ENCODE measurements at places on chromosomes 16 and 17.

DNA sequence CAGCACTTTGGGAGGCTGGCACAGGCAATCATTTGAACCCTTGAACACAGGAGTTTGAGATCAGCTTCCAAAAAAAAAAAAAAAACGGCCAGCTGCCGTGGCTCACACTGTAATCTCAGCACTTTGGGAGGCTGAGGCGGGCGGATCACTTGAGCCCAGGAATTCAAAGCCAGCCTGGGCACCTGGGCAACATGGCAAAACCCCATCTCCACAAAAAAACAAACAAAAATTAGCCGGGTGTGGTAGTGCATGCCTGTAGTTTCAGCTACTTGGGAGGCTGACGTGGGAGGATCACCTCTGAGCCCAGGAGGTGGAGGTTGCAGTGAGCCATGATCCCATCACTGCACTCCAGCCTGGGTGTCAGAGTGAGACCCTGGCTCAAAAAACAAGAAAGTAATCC, 39.0 kb downstream of the GRB2 start:
- DNase-seq: no peak

DNA sequence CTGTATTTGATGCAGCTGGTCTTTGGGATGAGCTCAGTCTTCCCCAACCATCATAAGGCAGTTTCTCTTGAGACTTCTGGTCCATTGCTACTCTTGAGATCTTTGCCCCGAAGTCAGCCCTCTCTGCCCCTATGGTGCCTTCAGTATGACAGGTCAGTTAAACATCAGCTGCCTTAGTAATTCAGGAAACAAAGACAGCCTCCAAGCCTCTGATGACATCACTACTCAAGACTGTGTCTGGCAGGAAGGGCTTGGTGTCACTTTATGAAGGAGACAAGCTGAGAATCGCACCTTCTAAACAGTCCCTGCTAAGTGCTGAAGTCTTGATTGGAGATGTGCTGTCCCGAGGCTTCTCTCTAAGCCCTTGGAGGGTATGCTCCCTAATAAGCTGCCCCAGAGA, 104.9 kb upstream of the TBX2 start:
- no peak for DNase-seq

DNA sequence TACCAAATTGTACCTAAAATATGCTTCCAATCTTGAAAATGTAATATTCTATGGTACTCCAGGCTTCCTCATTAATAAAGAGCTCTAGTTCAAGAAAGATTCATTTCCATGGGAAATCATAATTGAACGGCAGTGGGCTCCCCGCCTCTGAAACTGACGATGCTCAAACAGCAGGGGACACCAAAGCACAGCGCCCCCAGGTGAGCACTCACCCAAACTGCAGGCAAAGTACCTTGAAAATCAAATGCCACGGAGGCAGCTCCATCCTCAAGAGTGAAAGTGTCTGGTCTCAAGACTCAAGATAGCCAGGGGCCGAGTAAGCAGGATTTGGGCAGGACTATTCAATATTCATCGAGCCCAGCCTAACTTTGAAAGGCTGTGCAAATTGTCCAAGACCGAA, 217.4 kb upstream of the TNRC6C start:
- peak; percentile 45 for DNase-seq

DNA sequence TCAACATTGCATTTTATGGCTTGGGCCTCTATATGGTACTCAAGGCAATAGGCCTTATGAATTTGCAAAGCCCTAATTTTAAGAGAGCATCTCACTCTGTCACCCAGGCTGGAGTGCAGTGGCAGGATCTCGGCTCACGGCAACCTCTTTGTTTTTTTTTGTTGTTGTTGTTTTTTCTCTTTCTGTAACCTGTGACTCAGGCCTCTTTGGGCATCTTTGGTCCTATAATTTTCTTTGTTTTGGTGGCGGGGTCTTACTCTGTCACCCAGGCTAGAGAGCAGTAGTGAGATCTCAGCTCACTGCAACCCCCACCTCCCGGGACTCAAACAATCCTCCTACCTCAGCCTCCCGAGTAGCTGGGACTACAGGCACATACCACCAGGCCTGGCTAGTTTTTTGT, 21.8 kb upstream of the HERPUD1 start:
- no peak for DNase-seq

DNA sequence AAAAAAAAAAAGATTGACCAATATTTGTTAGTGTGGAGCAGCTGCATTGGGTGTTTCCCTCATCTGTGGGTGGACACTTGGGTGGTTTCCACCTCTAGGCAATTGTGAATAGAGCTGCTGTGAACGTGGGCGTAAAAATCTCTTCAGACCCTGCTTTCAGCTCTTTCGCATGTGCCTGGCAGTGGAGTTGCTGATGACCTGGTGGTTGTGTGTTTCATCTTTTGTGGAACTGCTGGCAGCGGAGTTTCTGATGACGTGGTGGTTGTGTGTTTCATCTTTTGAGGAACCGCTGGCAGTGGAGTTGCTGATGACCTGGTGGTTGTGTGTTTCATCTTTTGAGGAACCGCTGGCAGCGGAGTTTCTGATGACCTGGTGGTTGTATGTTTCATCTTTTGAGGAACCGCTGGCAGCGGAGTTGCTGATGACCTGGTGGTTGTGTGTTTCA, 21.4 kb downstream of the ZC3H18 start:
- DNase-seq: no peak

- peak; percentile 56 for DNase-seq
Measured at GRCh38 chr17:45410144-45411091, 22.3 kb downstream of the ARHGAP27 start.

GRCh38 chr16:89613231-89613953, at the start of gene DPEP1:
DPEP1 (plus strand) TSS chr16:89613642; CDS start chr16:89630411, 16,769 bp downstream.
- DNase-seq: no peak

DNA sequence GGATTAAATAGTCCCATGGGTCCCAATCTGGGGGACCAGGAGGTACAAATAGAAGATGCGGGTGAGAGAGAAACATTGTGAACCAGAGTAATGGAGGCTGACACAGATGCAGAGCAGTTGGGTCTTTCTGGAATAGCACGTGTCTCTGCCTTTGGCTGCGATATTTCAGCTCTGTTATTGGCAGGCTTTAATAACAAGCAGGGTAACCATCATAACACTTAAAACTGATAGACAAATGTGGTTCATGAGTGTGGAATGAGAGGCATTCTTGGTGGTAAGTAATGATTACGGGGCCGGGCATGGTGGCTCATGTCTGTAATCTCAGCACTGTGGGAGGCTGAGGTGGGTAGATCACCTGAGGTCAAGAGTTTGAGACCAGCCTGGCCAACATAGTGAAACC, 110.3 kb downstream of the SNX29 start:
- no peak for DNase-seq

- DNase-seq: no peak
Measured at GRCh38 chr17:5508810-5509209, 22.4 kb downstream of the MIS12 start.

GRCh38 chr16:17469741-17470181, 999 bp downstream of the XYLT1 start:
- DNase-seq: peak; percentile 37

GRCh38 chr16:27129401-27129800, 62.7 kb downstream of the C16orf82 start:
- DNase-seq: no peak

Measured in CD4-positive, alpha-beta T cell treated with Interleukin-2 at 100 ng/mL for 4 hours (primary cell).